ENCODE measurements at places on chromosomes 2 and 18. TPM values are rescaled to one million over a fixed set of nuclear protein-coding genes. Genes with fewer than 3 reads are reported as not detected.

Gene TNS1
- 44.8 TPM for polyA plus RNA-seq

Gene AQP12B
- not detected for polyA plus RNA-seq

Gene CRYGC
- polyA plus RNA-seq: not detected

Gene PARD3B
- 5.3 TPM for polyA plus RNA-seq

Gene AQP4
- 1.1 TPM for polyA plus RNA-seq

Gene COL6A3
- polyA plus RNA-seq: 3.8 TPM

Gene HK2
- 0.47 TPM for polyA plus RNA-seq

- DNase-seq: no peak
Observed at GRCh38 chr18:62529597-62529996, 6.8 kb downstream of the ZCCHC2 start.

DNA sequence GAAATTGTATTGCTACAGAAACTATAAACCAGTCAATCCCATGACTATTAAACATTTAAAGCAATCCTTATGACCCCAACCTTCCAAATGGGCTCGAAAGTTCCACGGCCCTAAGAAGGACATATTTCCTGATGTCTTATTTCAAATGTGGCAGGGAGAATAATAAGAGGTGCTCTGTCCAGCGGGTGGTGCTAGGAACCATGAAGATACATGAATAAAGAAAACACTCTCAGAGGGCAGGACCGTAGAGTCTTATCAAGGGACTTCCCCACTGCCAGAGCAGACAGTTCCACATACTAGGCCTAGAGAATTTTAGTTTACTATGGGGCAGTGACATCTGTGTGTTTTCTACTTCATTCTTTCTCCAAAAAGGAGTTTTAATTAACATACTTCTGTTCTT, 187.1 kb upstream of the PIK3C3 start:
- DNase-seq: peak; percentile 27

GRCh38 chr2:7819316-7819715, 862.5 kb upstream of the ID2 start:
- no peak for DNase-seq

DNA sequence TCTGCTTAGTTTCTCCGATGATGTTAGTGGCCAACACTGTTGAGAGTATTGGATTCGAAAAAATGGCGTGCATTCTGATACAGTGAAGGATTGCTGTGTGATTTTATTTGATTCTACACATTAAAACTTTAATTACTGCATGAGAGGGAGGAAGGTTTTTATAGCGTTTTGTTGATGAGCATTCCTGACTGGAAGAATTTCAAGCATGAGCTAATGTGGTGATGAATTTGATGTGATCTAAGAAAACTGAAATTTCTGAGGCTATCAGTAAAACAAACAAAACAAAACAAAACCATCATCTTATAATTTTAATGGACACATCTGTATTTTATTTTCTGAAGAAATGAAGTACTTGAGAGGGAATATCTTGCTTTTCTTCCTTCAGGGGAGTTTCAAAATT, 59.6 kb downstream of the ITGB6 start:
- peak; percentile 14 for DNase-seq

GRCh38 chr2:151297882-151298281, 8.4 kb upstream of the NMI start:
- no peak for DNase-seq

DNA sequence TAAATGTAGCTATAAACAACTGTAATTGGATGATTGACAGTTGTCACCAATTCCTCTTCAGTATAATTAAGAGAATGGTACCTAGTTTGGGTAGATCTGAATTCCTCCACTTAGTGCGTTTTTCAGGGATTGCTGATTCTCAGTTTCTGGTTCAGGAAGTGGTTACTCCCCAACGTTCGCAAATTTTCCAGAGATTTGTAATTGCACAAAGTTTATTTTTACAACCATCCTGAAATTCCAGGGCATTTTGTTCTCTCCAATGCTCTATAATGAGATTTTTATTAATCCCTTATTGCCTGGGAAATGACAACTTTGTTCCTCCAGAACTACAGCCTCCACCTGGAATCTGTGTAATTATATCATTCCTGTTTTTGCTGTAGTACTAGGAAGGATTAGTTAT, 710.6 kb upstream of the ZEB2 start:
- no peak for DNase-seq

GRCh38 chr2:95008306-95008705, 17.2 kb upstream of the MAL start:
- peak; percentile 72 for DNase-seq

DNA sequence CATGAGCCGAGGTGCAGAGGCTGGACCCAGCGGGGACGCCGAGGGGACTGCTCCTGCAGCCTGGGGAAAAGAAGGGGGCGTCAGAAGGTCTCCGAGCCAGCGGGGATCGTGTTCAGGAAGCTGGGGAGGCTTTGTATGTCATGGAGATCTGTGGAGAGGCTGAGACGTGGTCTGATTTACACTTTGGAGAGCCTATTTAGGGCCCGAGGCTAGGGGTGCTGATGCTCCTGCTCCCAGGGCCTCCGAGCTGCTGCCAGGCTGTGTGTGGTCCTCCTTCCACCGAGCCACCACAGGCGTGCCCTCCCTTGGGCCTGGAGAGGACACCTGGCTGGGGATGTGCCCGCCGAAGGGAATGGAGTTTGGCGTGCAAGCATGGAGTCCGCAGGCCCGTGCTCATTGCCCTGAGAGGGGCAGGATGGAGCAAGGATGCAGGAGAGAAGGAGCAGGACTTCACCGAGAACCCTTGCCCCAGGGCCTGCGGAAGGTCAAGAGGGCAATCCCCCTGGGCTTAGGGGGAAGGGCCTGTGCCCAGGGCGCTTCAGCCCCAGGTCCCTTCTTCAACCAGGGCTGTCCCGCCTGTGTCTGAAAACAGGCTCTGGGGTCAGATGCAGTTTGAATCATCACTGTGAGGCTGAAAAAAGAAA, 252.5 kb downstream of the VAPA start:
- no peak for DNase-seq

Measured in kidney (tissue), 22 donors.